NCI-H345 (cell line): ENCODE measurements at places on chromosomes 4 and X.

GRCh38 chr4:99827857-99828256 is 11.2 kb downstream of the DAPP1 start:
- DNase-seq = no peak

DNA sequence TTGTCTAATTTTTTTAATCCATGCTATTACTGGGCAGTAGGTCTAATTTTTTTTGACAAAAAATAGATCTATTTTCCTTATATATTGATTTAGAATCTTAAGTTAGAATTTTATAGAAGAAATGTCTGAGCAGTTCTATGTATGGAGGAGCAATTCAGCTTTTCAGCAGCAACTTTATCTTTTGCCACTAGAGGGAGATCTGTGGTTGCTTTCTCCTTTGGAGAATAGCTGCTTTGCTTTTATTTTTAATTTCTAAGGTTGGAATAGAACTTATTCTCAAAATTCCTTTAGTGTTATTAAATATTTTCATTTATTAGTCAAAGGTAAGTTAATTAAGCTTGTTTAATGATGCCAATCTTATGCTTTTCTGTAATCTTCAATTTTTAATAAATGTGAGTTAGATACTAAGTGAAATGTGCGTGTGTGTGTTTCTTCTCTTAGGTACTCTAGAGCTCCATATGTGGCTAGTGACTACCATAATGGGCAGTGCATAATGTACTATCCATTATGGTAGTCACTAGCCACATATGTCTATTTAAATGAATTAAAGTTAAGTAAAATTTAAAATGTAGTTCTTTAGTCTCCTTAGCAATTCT is 29.3 kb downstream of the FAM199X start:
- peak; percentile 28 for DNase-seq

GRCh38 chrX:12360383-12360782 is 222.1 kb downstream of the FRMPD4 start:
- no peak for DNase-seq

GRCh38 chr4:84870398-84871163 is 95.9 kb downstream of the WDFY3 start:
- DNase-seq = no peak

- DNase-seq = no peak
Measured at GRCh38 chr4:153485860-153486259, 19.7 kb downstream of the TMEM131L start.

- no peak for DNase-seq
Measured at GRCh38 chr4:5541169-5541568, 167.2 kb downstream of the EVC2 start.

DNA sequence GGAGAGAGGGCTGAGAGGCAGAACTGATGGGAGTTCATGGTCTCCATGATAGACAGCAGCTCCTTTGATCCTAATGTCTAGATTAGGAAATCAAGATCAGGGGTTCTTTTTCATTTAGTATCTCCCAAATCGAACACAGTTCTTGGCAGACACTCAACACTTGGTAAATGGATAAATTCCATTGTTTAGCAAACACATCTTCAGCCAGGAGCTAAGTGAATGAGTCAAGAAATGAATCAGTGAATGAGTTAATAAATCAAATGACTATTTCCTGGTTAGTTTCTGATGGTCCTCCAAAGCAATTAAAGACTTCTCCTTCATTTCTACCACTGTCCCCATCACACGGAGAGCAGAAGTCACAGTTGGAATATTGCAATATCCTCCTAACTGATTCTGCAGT is 120.0 kb upstream of the SHISA3 start:
- DNase-seq = no peak

- no peak for DNase-seq
Measured at GRCh38 chr4:124682384-124682783, 30.1 kb downstream of the ANKRD50 start.

GRCh38 chr4:147984065-147984777 is 252.3 kb downstream of the ARHGAP10 start:
- DNase-seq = peak; percentile 4

DNA sequence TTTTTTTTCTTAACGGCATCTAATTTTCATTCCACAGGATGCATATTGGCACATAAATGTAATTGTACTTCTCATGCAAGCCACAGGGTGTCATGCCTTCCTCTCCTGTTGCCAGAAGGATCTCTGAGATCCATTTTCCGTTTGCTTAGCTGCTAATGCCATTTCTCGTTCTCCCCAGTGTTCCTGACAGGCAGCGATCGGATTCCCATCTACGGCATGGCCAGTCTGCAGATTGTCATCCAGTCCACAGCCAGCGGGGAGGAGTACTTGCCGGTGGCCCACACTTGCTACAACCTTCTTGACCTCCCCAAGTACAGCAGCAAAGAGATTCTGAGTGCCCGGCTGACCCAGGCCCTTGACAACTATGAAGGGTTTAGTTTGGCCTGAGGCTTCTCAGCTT is 8.9 kb upstream of the NAP1L5 start:
- DNase-seq = no peak

- DNase-seq = no peak
Measured at GRCh38 chr4:70927502-70928137, 25.5 kb downstream of the MOB1B start.

GRCh38 chr4:1219566-1219950 is 29.4 kb downstream of the CTBP1 start:
- DNase-seq = no peak

- DNase-seq = no peak
Measured at GRCh38 chrX:29477878-29478277, 737.5 kb upstream of the MAGEB2 start.

DNA sequence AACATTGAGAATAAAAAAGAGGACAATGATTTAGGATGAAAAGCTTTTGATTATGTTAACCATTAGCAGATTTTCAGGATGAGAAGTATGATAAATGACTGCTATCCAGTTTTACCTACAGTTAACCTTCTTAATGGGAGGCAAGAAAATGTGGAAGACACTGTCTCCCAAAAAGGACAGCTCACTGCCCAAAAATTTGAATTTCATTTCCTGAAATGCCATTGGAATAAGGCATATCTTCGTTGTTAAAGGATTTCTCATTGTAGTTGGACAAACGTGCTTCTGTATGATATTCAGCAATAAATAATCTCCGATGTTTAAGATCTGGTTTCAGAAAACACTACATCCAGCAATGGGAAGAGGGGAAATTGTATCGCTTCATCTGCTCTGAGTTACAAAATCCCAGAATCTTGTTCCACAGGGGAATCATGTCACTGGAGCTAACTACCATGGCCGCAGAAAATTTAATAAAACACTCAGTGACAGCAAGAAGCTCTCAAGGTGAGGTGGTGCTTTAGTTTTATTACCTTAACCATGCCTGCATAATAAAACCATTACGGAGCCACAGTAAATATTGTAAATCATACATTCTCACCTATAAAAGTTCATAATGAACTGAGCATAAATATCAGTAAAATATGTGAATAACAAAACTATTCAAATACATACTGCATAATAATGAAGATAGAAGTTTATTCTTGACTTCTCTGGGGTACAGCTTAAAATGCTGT is 552.3 kb downstream of the PCDH7 start:
- DNase-seq = no peak

DNA sequence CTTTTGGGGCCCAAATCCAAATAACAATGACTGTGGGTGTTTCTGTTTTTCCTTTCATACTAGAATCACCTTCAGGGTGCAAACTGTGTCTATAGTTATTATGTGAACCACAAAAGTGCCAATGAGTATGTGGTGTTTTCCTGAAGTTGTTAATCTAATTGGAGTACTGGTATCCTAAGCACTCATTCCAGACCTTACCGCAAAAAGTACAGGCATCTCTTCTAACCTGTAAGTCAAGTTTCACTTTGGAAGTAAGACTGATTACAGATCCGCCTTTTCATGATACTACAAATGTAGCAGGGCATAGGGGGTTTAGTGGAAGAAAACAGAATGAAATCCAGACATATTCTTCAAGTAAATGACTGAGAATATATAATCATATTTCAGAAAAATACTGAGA is 16.1 kb downstream of the COQ2 start:
- no peak for DNase-seq

- DNase-seq = no peak
Measured at GRCh38 chr4:35541888-35542213, 702.5 kb downstream of the ARAP2 start.

DNA sequence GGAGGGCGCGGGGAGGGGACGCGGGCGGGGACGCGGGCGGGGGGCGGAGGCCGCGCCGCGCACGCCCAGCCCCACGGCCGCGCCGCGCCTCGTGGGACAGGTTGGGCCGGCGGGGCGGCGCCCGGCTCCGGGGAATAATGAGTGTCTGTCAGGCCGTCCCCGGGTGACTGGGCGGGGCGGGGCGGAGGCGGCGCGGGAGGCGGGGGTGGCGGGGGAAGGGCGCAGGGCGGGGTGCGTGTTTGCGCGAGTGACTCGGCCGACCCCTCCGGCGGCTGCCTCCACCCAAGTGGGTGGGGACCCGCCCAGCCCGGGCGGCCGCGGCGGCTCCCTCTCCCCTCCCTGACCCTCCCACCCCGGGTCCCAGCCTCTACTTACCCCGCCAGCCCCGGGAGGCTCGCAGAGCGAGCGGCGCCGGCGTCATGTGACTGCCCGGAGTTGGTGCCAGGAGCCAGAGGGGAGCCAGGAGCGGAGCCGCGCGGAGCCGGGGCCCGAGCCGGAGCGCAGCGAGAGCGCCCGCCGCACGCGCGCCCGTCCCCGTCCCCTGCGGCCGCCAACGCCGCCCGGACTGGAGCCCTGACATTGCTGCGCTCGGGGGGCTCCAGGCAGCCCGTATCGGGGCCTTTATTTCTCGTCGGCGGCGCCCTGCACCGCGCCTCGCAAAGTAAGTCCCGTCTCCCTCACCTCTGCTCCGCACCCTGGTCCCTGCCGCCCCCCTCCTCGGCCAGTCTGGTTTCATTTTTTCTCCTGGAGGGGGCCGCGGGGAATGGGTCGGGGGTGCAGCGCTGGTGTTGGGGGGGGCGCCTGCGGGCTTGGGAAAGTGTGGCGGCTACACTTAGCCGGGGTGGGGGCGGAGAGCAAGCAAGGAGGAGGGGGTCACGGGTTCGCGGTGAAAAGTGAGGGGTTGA is at the start of gene KLF3:
TSS of gene KLF3 (plus strand) at position 399 of the 905 bp plus-strand sequence. CDS start 16,427 bp downstream, outside the sequence.
- DNase-seq = peak; percentile 80

GRCh38 chrX:12977761-12978204 is 2.9 kb downstream of the TMSB4X start:
- DNase-seq = no peak

- no peak for DNase-seq
Measured at GRCh38 chrX:44392767-44393166, 49.3 kb upstream of the EFHC2 start.

DNA sequence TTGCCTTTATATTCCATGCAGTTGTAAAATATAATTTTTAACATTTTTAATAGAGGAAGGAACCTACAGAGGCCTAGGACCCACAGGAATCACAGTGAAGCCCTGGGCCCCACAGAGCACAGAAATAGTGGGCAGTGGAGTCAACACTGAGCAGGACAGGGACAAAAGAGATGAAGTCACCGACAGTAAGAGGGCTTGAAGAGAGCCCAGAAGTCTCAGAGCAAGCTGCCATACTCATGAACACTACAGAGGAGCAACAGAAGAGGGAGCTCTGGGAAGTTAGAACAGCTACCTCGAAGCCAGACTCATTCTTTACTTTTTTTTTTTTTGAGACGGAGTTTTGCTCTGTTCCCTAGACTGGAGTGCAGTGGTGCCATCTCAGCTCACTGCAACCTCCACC is 149.3 kb upstream of the TENM3 start:
- no peak for DNase-seq

GRCh38 chr4:1010395-1011021 is 918 bp upstream of the FGFRL1 start:
- DNase-seq = no peak

- no peak for DNase-seq
Measured at GRCh38 chrX:38124000-38124399, 96.7 kb downstream of the SRPX start.
